ENCODE measurements at places on chromosomes 4 and X.

- DNase-seq, result no peak
Observed at GRCh38 chr4:1244081-1244977, 4.6 kb downstream of the CTBP1 start.

- DNase-seq, result no peak
Observed at GRCh38 chr4:16969696-16970135, 71.3 kb upstream of the LDB2 start.

GRCh38 chr4:57113870-57114269, 3.7 kb upstream of the IGFBP7 start:
- DNase-seq, result no peak

DNA sequence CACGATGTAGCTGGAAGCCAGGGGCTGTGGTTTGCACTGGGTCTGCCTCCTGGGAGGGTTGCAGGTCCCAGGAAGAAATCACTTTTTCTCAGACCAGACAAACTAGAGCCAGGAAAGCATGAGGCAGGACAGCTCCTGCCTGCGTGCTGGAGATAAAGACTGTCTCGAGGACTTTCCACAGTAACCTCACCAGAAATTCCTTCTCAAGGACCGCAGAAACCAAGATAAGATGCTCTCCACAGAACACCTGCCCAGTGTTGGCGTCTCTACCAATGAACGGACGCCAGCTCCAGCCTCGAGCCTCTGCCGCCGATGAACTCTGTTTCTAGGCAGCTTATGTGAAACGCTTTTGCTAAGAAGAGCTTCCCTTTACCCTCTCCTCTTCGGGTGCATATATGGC, 76.9 kb upstream of the AFAP1 start:
- no peak for DNase-seq

GRCh38 chr4:83231620-83232076, 53.0 kb downstream of the COQ2 start:
- DNase-seq, result no peak

DNA sequence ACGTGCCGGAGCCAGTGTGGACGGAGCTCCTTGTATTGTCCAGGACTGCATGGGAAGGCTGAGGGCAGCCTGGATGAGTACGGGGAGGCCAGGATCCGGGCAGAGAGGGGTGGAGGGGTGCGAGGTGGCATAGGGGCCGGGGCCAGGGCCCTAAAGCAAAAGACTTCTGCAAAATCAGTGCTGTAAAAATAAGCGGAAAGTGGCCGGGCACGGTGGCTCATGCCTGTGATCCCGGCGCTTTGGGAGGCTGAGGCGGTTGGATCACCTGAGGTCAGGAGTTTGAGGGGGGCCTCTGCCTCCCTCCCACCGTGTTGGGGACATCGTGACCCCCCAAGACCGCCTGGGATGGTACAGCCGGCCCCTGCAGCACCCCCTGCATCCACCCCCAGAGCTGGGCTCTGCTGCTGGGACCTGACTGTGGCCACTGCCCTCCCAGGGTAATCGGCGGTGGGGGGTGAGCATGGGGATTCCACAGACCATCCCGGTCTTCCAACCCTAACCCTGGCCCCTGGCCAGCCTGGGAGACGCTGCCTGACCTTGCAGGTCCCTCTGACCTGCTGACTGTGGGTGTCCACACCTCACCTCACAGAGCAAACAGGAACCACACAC, 23.4 kb upstream of the PLCXD1 start:
- DNase-seq, result no peak
